ENCODE measurements at places on chromosomes 12 and 14.

GRCh38 chr12:58089588-58089987 lies 148.2 kb downstream of the ATP23 start:
- no peak for DNase-seq

DNA sequence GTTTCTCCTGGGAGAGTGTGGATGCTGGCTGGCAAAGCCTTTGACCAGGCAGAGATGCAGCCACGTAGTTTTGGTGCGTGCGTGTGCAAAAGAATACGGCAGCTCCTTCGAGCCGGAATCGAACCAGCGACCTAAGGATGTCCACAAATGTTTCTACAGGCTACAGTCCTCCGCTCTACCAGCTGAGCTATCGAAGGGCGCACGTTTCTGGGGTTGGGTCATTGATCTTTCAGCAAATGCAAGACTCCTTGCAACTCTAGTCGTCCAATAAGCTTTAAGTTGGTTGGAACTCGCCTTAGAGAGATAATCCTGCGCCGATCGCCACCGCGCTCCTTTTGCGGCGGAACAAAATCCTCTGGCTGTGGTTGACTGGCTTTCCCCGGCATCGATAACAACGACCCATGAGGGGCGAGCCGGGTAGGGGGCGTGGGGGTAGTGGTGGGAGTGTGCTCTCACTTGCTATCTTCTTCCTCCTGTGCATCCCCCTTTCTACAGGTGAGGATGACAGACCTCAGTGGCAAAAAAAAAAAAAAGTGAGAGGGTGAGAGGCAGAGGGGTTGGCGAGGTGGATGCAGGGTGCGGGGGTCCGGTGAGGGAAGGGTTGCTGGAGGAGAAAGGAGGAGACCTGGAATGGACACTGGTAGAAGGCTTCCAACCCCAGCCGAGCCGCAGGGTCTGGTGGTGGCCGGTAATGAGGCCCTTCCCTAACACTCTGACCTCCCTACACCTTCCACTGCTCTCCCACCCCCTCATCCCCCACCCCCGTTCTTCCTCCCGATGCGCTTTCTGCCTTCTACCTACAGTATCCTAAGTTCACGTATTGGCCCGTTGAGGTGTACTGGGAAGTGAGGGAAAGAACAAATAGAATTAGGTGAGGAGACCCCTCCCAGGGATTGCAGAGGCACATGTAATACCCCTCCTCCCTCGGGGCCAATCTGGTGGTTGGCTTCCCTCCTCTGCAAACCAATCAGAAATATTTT lies 11.8 kb upstream of the OR6S1 start:
- peak; percentile 52 for DNase-seq

DNA sequence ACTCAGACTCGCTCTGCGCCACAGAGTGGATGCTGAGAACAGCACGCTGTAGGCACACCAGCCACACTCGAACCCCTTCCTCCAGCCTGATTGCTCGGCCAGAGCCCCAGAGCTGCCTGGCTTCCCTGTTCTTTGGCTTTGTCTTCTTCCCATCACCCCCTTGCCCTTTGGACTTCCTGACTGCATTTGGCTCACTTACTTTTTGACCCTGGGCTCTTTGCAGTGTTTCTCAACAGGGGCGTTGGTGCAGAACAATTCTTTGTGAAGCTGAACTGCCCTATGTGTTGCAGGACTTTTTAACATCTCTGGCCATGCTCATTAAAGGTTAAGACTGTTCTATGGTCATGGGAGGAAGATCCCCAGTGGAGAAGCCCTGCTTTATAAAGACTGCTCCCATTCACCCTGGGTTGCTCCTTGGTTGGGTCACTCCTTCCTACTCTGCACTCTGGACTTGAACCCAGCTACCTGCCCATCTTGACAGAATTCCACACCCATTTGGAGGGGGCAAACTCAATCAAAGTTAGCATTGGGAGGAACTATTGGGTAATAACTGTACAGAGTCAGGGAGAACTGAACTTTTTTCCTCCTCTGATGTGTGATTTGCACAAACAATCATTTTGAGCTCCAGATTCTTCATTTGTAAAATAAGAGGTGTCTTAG lies 127.7 kb upstream of the PLEKHG7 start:
- DNase-seq, result no peak

GRCh38 chr14:102140750-102141145 lies 1.1 kb downstream of the WDR20 start:
- no peak for DNase-seq

GRCh38 chr14:64758025-64758521 lies 53.8 kb downstream of the PLEKHG3 start:
- DNase-seq, result no peak

- DNase-seq, result no peak
Observed at GRCh38 chr12:19811922-19812321, 372.6 kb downstream of the AEBP2 start.

DNA sequence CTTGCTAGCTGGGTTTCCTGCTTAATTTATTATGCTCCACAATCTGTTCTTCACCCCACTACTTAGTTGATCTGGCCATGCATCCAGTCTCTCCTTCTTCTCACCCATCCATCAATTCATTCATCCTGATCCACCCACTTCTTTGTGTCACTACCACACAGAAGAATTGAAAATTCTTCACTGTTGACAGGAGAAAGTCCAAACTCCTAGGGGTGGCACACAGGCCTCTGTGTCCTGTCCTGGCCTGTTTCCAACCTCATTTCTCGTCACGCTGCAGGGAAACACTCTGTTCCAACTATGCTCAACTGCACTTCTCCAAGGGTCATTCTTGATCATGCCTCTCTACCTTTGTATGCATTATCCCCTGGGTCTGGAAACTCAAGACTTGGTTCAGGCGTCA lies 10.6 kb upstream of the KRT83 start:
- DNase-seq, result no peak

- DNase-seq, result no peak
Observed at GRCh38 chr12:25810683-25811082, 147.8 kb upstream of the RASSF8 start.

- DNase-seq, result no peak
Observed at GRCh38 chr14:42490536-42490935, 883.9 kb downstream of the LRFN5 start.

DNA sequence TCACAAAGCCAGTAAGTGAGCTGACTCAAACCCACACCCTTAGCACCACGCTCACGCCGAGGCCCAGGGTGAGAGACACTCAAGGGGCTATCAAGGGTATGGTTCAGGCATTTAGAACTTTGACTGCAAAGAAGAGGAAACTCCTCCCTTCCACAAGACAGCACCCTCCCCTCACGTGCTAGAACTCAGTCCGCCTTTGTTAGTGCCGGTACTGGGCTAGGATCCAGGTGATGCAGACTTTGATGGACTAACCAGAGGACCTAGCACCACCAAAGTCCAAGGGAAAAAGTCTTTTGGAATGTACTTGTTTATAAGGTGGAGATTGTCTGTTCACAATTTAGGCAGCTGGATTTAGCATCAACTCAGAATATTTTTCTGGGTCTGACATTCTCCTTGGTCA lies 33.7 kb downstream of the VWF start:
- DNase-seq, result no peak

GRCh38 chr12:116964054-116965050 lies 53.6 kb downstream of the FBXW8 start:
- DNase-seq, result no peak

GRCh38 chr14:29216268-29217232 lies 450.0 kb downstream of the FOXG1 start:
- no peak for DNase-seq

GRCh38 chr12:5171701-5172100 lies 128.0 kb downstream of the KCNA5 start:
- no peak for DNase-seq

DNA sequence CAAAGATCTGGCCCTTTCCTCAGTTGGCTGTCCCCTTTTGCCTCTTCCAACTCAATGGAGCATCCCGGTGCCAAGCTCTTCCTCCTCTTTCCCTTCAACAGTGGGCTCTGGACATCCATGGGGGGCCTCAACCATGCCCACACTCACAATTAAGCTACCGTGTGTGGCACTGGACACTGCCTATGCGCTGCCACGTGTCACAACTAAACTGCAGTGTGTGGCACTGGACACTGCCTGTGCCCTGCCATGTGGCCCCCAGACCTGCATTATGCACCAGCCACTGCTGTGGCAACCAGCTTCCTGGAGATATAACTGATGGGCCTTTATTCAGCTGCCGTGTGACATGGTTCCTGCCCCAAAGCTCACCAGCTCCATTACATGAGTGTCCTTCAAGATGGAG lies 179.1 kb downstream of the KCNA5 start:
- no peak for DNase-seq

- no peak for DNase-seq
Observed at GRCh38 chr14:59753512-59753911, 117.1 kb downstream of the RTN1 start.

- no peak for DNase-seq
Observed at GRCh38 chr12:94644141-94644979, 6.0 kb downstream of the TMCC3 start.

DNA sequence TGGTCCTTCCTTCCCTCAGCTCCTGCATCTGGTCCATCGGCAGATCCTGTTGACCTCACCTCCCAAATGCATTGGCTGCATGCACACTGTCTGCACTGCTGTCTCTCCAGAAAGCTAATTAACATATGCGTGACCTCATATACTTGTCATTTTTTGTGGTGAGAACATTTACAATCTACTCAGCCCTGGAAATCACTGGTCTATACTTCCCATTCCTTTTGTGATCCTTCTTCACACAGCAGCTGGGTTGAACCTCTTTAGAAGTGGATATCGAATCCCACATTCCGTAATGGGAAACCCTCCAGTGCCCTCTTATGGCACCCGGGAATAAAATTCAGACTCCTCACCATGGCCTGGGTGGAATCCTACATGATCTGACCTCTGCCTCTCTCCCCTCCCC lies 45.0 kb downstream of the SMOC1 start:
- DNase-seq, result no peak

GRCh38 chr12:14072987-14073386 lies 91.6 kb upstream of the GRIN2B start:
- no peak for DNase-seq

GRCh38 chr12:7175493-7175892 lies 14.0 kb upstream of the PEX5 start:
- no peak for DNase-seq

DNA sequence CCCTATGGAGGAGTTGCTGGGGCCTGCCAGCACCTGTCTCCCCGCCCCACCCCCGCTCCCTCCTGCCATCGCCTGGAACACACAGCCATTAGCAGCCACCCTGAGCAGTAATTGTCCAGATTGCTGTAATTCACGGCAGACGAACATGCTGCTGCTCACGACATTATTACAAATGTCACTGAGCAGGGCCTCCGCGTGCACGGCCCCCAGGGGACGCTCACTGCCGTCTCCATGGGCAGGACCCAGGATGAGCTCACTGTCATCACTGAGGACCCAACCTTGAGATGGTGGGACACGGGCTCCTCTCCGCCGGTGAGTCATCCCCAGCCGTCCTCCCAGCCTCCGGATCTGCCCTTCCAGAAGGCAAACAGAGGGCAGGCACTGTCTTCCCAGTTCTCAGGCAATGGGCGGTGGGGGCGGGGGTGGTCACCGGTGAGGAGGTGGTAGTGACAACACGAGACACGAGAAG lies 100.4 kb downstream of the RFLNA start:
- no peak for DNase-seq
